ENCODE measurements at places on chromosomes 12 and 14.

DNA sequence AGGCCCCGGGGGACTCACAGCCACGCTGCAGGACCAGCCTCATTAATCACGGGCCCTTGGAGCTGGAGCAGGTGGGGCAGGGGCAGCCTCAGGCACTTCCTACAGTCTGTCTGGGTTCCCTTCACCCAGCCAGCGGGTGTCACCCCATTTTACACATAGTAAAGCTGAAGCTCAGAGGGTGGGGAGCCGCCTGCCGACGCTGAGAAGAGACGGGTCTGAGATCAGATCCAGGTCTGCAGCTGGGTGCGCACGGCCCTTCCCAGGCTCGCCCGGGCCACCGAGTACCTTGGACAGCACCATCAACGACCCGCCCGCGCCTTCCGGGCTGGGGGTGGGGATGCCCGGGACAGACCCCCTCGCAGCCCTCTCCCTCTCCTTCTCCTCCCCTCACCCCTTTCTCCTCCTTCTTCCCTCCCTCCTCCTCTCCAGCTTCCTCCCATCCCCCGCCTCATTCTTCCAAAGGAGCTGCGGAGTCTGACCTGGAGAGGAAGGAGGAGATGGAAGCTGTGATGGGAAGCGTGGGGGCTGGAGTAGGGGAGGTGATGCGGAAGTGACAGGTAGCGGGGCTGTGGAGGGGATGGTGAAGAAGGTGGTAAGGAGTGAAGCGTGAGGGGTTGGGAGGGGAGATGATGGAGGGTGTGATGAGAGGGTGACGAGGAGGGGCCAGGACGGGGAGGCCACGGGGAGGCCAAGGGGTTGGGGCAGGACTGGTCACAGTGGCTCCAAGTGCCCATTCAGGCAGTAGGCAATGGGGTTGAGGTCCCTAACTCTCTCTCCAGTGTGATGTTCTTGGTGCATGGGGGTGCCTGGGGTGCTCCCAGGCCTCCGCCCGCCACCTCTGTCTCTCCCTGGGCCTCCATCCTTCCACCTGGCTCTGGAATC is 8.8 kb downstream of the DTX1 start:
- peak; percentile 50 for DNase-seq

DNA sequence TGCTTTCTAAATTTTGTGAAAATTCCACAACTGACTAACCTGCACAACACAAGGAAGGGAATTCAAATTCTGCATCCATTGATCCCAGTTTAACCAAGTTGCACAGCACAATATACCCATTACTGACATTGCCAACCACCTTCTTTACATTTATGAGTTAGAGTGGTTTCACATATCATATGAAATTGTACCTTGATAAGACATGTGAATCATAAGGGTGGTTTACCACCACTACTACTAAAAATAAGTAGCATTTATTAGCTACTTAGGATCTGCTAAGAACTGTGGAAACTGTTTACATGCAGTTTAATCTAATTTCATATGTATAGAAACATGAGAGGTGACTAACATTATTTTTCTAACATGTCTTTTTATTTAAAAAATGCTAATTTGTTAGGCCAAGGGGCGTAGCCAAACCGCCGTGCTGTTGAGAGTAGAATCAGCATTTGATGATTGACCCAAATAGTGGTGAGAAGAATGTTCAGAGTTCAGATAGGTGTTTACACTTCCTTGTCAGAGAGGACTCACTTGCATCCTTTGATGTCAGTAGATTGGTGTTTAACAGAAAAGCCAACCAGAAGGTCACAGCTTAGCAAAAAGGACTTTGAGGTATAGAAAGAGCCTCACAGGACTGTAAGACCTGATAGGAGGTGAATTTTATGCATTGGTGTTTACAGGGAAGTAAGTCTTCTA is 56.2 kb downstream of the LRFN5 start:
- no peak for DNase-seq

- DNase-seq: no peak
Observed at GRCh38 chr12:81070846-81071245, 7.0 kb upstream of the ACSS3 start.

GRCh38 chr12:6507102-6507998 is 13.4 kb downstream of the NCAPD2 start:
- DNase-seq: no peak

GRCh38 chr12:71694099-71694820 is 8.4 kb downstream of the TMEM19 start:
- DNase-seq: no peak

GRCh38 chr14:51550636-51551035 is 101.1 kb upstream of the FRMD6 start:
- no peak for DNase-seq

- no peak for DNase-seq
Observed at GRCh38 chr12:62525271-62525670, 58.6 kb downstream of the MON2 start.

- DNase-seq: no peak
Observed at GRCh38 chr14:94612580-94613554, 676 bp downstream of the SERPINA3 start.

DNA sequence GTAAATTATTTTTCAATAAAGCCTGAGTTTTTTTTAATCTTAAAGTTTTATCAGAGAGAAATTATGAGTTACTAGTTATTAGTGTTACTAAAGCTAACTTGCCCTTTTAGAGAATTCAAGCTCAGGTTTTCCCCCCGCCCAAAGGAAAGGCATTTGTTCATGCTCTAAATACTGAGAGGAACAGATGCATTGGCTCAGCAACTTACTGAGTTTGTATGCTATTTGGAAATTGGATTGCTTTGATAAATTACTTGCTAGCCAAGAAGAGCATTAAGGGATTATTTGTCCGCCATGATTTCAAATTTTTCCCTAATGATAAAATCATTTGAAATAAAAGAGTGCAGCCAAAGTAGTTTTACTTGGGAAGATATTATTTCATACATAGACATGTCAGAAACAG is 149.4 kb downstream of the METTL25 start:
- no peak for DNase-seq

GRCh38 chr12:76898442-76898841 is 19.6 kb upstream of the CSRP2 start:
- DNase-seq: no peak

GRCh38 chr12:66620026-66620425 is 58.9 kb downstream of the GRIP1 start:
- DNase-seq: no peak

DNA sequence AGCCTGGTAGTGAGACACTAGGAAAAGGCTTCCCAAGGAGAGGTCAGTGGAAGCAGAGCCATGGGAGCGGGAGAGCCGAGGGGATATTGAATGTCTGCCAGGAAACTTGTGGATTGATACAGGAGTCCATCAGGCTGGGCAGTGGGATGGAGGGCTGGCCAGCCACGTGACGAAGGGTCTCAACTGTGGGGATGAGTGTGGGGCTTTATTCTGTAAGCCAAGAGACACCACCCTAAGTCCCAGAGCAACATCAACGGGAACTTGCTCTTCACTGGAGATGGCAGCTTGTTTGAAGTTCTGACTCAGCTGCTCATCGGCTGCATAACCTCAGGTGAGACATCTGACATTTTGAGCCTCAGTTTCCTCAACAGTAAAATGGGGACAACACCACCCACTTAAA is 197.8 kb downstream of the VRK1 start:
- DNase-seq: no peak

DNA sequence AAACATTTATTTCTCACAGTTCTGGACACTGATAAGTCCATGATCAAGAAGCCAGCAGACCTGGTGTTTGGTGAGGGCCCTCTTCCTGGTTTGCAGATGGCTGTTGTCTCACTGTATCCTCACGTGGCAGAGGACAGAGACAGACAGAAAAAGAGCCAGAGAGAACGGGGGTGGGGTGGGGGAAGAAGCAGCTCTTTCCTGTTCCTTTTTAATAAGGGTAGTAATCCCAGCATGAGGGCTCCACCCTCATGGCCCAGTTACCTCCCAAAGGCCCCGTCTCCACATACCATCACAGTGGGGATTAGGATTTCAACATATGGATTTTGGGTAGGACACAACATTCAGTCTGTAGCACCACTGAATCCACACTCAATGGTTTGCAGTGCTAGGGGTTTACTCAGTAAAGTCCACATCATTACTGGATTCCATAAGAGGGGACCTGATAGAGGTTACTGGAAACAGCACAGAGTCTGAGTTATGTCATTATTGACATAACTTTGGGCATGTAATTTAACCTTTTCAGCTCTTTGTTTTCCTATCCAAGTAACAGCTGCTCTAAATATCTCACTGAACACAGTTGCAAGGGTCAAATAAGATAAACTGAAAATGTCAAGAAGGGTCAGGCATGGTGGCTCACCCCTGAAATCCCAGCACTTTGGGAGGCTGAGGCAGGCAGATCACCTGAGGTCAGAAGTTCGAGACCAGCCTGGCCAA is 53.2 kb downstream of the RPAP3 start:
- no peak for DNase-seq

GRCh38 chr12:104345234-104346066 is 41.9 kb downstream of the EID3 start:
- no peak for DNase-seq

GRCh38 chr12:12560587-12561370 is 1.9 kb downstream of the DUSP16 start:
- peak; percentile 42 for DNase-seq

DNA sequence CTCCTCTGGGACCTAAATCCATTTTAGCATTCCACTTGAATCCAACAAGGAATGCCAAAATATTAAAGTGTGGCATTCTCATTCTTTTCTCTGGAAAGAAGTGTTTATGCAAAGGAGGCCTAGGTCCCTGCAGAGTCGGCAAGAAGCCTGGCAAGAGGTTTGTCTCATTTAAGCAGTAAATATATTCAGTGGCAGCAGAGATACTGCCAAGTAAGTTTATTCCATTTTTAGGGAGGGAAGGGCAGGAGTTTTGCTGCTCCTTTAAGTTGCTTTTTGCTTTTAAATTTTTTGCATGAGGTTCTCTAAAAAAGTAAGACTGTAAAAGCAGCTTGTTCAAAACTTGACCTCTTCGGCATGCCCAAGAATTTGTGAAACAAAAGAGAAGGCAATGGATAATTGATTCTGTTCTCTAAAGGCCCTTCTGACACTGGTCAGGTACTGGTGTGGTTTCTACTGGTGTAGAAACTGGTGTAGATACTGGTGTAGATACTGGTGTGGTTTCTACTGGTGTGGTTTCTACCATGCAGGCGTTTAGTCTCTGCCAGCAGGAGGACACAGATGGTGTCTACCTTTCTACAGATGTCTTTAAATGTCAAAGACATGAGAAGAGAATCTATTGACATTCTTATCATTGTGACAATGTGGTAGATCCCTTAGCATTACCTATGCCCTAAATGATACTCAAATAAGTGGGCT is 107.3 kb downstream of the SAMD4A start:
- no peak for DNase-seq

DNA sequence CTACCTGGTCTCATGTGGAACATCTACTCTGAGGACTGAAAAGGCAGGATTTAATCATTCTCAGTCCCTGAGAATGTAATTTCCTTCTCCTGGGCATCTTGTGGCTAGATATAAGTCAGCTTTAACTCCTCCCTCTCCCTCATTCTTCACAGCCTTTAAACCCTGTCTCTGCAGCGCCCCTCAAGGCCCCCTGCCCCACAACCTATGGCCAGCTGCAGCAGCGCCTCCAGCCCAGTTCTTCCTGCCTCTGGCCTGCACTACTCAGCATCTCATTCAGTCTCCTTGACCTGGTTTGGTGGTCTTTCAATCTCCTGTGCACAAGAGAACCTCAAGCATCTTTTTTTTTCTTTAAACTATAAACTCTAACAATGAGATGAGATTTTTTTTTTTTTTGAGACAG is 29.3 kb downstream of the NCKAP5L start:
- no peak for DNase-seq

DNA sequence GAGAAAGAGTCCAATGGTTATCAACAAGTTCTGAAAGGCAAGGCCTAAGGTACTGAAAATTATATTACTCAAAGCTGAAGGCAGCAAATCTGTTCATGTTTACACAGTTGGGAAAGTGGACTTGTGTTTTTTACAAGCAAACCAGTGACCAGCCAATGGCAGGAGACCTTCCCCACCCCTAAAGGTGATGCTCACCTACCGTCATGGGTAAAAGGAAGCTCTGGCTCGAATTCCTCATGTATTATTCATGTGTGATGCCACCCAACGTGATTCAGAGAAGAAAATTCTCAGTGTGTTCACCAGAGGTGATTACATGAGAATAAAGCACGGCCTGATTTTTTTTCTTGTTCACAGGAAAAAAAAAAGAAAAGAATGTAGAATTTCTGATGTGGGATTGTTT is 1161.2 kb upstream of the SEL1L start:
- no peak for DNase-seq

DNA sequence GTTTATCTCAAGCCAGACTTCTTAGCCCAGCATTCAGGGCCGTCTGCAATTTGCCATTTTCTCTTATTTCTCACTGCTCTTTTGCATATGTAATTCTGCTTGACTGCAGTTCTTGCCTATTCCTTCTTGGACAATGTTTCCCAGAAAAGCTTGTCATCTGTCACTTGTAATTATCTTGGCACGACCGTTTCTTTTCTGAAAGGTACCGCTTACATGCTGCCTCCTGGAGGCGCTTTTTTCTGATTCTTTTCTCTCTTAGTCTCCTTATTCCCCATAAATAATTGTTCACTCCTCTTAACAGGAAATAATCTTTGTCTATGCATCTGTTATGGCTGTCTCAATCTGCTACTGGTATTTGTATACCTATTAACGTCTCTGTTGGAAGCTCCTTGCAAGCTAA is 1.2 kb upstream of the ALDH1L2 start:
- no peak for DNase-seq

DNA sequence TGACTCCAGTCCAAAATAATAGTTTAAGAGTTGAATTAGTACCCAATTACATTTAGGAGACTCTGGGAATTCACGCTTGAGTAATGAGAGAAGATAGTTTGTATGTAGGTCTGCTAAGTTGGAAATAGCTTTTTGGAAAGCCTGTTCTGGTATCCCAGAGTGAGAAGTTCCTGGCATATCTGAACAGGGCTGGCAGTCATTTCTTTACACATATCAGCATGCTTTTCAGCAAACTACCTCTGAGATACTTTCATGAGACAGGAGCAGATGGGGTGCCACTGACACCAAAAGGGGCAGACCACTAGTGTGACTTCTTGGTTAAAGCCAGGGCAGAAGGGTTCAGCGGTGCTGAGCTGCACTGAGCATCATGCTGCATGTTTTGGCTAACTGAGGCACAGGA is 45.1 kb upstream of the GRIP1 start:
- DNase-seq: no peak

Data from NCI-H1436 (cell line).